ENCODE measurements at places on chromosomes 12 and 14.

GRCh38 chr14:97978341-97978740, 1181.2 kb downstream of the VRK1 start:
- no peak for DNase-seq

GRCh38 chr12:30437616-30438015, 258.1 kb downstream of the IPO8 start:
- no peak for DNase-seq

DNA sequence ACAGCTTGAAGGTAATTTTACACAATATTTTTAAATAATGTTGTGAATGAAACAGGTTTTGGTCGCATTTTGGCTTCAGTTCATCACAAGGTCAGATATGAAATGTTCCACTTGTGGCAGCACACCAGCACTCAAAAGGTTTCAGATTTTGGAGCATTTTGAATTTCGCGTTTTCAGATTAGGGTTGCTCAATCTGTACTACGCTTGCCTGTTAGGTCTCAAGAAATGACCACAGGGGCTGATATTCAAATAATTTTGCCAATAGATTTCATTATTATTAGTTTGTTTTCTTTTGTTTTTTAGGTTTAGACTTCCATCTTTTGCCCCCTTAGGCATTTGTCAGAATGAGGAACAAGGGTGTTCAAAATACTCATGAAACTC, 29.8 kb downstream of the DICER1 start:
- DNase-seq: no peak

DNA sequence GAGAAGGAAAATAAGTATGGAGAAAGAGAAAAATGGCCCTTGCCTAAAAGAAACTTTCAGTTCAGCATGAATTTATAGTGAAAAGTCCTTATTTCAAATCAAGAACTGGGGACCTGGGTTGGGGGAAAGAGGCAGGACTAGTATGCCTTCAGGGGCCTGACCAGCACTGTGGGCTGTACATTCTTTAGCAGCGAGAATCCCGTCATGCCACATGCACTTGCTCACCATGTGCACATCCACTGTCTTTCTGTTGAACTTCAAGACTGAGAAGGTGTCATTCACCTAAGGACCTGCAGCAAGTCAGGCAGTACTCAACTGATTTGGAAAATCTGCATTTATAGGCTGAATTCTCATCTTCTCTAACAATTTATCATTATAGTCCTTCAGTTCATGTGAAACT, 50.2 kb downstream of the RAB35 start:
- no peak for DNase-seq

GRCh38 chr12:117545216-117545615, 183.8 kb upstream of the NOS1 start:
- no peak for DNase-seq

DNA sequence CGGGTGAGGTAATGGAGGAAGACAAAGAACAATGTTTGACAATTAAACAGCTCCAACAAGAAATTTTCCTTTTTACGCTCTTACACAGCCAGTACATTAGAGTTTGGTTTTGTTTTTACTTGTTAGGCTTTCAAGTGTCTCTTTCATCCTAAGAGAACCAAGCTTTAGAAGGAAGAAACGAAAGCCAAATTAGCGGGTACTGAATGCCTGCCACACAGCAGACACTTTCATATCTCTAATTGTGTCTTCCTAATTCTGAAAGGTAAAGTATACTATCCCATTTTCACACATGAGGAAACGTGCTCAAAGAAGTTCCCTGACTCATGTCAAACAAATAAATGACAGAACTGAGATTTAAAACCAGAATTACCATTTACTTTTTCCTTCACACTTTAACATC, 65.0 kb downstream of the CDK17 start:
- DNase-seq: no peak

DNA sequence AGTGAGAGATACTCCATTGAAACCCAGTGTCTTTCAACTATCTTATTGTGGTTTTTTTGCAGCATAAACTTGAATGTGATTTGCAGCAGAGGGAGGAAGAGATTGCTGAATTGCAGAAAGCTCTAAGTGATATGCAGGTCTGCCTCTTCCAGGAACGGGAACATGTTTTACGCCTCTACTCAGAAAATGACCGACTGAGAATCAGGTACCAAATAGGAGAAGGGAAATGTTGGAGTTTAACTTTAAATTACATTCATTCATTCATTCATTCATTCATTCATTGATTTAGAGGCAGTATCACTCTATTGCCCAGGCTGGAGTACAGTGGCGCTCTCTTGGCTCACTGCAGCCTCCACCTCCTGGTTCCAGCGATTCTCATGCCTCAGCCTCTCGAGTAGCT, 17.0 kb downstream of the CCDC77 start:
- no peak for DNase-seq

DNA sequence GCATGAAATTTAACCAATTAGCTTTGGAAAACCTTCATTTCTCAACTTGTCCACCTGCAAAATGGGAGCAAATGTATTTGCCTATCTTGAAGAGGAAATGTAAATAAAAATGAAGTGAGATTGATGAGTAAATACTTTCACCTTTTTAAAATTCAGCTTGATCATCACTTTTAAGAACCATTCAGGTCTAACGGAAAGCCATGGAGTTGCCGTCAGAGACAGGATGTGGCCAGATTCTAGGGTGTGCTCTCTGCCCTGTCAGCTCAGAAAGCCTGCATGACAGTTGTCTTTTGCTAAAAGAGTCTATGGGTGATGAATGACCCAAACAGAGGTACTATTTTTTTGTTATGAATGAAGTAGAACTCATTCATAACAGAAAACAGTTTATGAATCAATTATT, 104.3 kb upstream of the SLC35F4 start:
- DNase-seq: no peak

- no peak for DNase-seq
Observed at GRCh38 chr12:116654226-116654743, 83.6 kb downstream of the SPRING1 start.

- DNase-seq: no peak
Observed at GRCh38 chr12:49296836-49297694, 2.1 kb downstream of the PRPH start.
